DMS153 (cell line): ENCODE measurements at places on chromosomes 12 and 14.
A peak's percentile ranks its signal among the peaks of the same experiment; 100 is the strongest.

DNA sequence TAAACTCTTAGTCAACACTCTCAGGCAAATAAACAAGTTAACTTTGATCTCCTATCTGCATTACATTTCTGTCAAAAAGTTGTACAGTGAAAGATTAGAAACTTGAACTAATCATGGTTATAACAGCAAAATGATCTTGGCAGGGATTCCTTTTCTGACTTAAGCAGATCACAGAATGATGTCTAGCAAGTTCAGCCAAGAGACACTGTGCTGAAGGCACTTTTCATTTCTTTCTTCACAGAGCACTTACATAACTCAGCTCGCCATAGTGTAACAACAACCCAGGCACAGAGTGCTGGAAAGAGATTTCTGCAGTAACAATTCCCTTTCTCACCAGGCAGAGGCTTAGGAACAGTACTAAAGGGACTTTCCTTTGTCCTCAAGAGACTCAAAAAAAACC, 19.6 kb upstream of the CSRP2 start:
- DNase-seq, result no peak

DNA sequence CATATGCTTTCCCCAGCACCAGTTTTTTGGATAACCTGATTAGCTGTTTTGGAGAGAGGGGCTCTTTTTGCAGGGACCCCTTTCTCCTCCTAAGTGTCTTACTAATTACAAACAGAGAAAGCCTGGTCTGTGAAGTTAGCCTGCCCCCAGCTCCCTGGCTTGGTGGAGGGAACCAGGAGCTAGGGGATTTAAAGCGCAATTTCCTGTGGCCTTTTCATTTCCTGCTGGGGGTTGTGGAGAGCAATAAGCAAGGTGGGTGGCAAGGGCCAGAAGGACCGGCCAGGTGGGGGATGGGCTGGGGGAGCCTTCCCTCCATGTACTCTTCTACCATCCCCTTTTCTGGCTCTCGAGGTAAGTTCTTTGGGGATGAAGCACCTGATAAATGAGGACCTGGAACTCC, 4.1 kb upstream of the CISTR start:
- DNase-seq, result no peak

DNA sequence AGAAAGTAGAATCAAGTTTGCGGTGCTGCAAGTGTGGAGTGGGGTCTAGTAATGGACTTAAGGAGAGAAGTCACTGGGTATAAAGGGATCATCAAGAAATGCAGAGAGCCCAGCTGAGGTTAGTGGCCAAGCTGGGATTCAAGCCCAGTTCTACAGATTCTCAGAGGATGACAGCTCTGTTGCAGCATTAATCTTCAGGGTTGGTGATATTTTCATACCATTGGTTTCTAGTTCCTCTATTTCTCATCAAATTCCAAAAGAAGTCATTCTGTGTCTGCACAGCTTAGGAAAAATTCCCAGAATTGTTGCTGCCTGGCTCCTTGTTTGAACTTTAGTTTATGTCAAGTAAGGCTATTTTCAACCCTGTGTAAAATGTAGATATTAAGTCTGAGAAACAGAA, 169.5 kb upstream of the NTF3 start:
- no peak for DNase-seq

- DNase-seq, result peak; percentile 28
Measured at GRCh38 chr12:93015871-93016751, 87.0 kb upstream of the EEA1 start.

DNA sequence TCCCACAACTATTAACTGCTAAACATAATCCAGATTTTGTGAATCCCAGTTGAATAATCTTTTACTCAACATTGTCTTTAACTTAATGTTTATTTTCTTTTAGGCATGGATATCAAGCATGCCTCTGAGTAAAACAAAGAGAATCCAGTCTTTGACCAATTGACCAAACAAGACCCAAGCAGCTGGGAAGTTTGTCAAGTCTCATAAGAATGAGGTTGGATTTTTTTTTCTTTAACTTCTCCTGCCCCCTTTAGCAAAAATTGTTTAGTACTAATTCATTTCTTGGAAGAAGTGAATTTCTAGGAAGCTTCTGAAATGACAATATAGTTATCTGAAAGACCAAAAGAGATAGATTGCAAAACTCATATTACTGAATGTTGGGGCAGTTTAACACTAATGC, 89.9 kb downstream of the OTOGL start:
- DNase-seq, result no peak

DNA sequence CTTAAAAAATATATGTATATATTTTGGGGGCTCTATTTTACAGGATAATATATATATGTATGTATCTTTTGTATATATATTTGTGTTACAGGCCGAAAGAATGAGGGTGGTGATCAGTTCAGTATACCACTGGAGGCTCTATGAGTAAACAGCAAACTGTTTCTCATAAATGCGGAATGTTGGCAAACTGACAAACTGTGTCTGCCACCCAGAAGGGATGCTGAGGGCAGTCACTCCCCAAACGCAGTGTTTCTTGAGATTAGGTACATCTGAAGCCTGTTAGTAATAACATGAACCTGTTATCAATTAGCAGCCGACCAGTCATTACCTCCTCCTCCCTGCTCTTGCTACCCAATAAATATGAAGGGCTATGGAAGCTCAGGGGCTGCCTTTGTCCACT, 20.8 kb downstream of the TNFAIP2 start:
- DNase-seq, result no peak
